PC-3 (cell line): ENCODE measurements at places on chromosomes 4 and X. TPM values are rescaled to one million over a fixed set of nuclear protein-coding genes. Genes with fewer than 3 reads are reported as not detected.

The VCX3A gene
- not detected in 2 replicates for total RNA-seq

The TLR2 gene
- 7.1 and 8.7 TPM in 2 replicates for total RNA-seq

The ZNF630 gene
- 2.5 and 4.4 TPM in 2 replicates for total RNA-seq

The NCBP2L gene
- not detected in 2 replicates for total RNA-seq

GRCh38 chrX:32877592-32877991 lies 333.8 kb downstream of the DMD start:
- peak; percentile 1 for DNase-seq

DNA sequence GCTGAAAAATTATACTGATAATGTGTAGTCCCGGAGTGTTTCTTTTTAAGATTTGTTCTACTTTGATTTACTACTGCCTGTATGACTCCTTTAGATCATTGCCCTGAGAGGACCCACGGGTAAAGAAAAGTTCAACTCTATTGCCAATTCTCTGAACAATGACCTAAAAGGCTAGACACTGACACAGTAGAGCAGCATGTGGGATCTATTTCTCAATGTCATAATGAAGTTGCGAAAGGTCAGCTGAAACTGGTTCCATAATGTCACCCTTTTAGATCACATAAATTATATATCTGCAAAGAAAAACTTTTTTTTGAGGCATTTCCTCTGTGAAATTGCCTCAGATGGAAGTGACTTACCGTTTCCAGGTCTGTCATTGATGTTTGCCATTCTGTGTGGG lies 67.4 kb downstream of the GLRB start:
- no peak for DNase-seq
